ENCODE measurements at places on chromosomes 7 and 10.

DNA sequence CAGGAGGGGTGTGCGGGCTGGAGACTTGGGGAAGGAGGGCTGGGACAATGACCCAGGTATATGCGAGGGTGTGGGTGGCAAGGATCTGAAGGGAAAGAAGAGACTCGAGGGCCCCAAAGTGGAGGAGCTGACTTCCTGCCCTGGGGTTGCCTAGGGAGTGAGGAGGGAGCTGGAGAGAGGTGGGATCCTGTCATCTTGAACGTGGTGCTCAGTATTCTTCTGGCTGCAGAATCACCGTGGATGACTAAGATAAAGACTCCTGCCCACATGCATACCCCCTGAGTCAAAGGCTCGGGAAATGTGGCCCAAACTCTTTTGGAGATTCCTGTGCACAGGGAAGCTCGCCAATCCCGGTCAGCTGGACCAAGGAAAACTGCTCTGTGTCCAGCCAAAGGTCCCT, 31.2 kb downstream of the COL17A1 start:
- DNase-seq, result no peak

GRCh38 chr7:65477326-65477725, 103.7 kb downstream of the ZNF92 start:
- no peak for DNase-seq

GRCh38 chr7:121107923-121108498, 119.5 kb downstream of the CPED1 start:
- no peak for DNase-seq

DNA sequence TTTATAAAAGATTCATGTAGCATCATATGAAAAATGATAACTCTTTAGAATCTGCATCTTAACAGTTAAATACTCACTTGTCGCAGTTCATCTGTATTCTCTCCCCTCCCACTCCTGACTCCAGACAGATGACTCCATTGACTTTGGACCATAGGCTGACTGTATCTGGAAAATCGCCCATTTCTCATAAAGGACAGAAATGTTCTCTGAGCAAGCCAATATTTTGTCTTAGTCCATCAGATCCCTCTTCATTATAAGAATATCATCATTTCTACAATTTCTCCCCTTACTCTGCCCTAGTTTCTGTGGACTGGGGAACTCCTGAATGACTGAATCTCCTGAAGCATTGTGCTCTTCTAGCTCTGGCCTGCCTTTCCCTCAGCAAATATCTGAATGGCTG, 125.4 kb downstream of the SEMA3D start:
- no peak for DNase-seq

DNA sequence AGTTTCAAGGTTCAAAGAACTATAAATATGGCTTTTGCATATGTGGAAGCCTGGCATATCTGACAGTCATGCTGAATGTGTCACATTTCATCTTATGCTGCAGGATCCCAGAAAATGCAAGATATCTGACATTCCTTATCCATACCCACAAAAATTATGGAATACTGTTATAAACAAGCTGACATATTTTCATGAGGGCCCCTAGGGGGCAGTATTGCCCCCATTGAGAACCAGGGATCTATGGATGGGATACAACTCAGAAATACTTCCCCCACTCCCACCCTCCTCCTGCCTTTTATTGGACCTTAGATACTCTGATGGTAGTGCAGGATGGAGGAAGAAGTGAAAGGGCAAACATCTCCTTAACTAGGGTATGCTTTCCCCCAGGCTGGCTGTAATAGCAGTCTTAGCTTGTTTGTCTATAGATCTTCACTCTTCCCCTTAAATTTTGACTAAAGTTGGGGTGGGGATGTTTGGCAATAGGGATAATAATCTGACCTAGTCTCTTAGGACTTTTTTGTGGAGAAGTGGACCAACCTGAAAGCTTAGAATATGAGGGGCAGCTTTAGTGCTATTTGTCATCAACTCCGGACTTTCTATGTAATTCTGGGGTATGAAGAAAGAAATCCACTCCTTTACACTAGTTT, 3.5 kb upstream of the GNGT1 start:
- DNase-seq, result no peak

GRCh38 chr10:78771260-78771659, 297.5 kb upstream of the ZMIZ1 start:
- no peak for DNase-seq

- no peak for DNase-seq
These were observed 27.0 kb upstream of the FZD8 start for GRCh38 chr10:35668865-35669650.

DNA sequence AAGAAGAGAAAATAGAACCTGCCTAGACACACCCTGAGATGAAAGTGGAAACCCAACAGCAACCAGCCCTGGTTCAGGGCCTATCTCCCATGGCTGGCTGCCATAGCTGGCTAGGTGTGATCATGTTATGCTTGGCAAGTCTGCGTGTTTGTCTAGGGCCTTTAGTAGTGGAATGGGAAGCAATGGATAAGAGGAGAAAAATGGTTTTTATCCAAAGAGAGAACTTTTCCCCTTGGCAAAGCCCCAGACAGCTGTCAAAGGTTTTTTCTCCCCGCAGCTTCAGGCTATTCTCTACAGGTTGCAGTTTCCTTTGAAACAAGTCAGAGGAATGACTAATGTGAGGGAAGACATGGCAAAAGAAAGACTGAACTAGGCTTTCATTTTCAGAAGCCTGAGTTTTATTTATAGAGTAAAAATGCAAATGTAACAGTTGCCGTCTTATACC, 161.5 kb downstream of the SEMA3D start:
- no peak for DNase-seq

GRCh38 chr10:13441476-13441875, 87.3 kb downstream of the BEND7 start:
- DNase-seq, result no peak

DNA sequence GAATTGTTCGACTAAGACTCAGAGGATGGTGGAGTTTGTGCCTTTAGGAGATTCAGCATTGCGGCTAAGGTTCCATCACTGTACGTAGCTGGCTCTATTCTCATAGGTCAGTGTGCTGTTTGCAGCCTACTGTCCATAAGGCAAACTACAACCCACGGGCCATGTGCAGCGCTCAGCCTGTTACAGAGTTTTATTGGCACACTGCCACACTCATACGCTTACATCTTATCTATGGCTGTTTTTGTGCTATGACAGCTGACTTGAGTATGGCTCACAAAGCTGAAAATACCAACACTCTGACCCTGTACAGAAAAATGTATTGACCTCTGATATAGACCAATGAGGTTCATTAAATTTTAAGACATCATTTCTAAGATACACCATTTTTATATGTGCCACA, 114.5 kb downstream of the ARID5B start:
- no peak for DNase-seq

- no peak for DNase-seq
These were observed 104.4 kb upstream of the C1GALT1 start for GRCh38 chr7:7077945-7078344.

GRCh38 chr7:158924956-158925355, 68.6 kb downstream of the DYNC2I1 start:
- no peak for DNase-seq

DNA sequence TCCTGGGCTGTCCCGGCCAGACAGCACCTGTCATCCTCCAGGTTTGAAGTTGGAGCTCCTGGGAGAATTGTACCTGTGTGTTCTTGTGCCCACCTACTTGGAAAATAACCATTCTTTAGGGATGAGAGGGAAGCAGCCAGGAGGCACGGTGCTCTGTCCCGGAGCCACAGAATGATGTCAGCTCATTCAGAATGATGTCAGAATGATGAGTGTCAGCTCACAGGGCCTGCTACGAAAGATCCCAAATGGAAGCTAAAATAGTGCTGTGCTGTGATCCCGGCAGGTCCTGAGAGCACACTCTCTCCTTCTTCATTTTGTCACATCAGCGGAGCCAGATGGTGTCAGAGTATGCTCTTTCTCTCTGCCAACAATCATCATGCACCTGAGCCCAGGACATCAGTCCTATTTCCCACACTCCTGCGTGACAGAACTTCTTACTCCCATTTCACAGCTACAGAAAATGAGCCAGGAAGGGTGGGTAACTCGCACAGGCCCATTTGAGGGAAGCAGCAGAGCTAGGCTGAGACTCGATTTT, 8.3 kb downstream of the ABCA13 start:
- DNase-seq, result no peak

- DNase-seq, result no peak
These were observed 95.9 kb downstream of the CUBN start for GRCh38 chr10:17033529-17034260.

DNA sequence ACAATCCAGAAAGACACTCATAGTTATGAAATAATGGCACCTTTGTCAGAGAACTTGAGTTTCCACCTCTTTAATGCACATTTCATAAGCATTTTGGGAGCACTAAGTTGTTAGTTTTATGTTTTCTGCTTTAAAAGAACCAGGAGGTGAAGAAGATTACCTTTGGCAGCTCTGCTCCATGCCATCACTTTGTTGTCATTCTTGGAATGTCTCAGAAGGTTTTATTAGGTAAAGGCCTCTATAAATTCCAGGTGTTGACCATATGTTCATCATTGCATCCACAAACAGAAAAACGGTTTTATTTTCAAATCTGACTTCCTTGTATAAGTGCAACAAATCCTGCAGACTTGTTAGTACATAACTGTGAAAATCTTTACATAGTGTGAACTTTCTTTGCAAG, 424.8 kb downstream of the MDFIC start:
- DNase-seq, result no peak

DNA sequence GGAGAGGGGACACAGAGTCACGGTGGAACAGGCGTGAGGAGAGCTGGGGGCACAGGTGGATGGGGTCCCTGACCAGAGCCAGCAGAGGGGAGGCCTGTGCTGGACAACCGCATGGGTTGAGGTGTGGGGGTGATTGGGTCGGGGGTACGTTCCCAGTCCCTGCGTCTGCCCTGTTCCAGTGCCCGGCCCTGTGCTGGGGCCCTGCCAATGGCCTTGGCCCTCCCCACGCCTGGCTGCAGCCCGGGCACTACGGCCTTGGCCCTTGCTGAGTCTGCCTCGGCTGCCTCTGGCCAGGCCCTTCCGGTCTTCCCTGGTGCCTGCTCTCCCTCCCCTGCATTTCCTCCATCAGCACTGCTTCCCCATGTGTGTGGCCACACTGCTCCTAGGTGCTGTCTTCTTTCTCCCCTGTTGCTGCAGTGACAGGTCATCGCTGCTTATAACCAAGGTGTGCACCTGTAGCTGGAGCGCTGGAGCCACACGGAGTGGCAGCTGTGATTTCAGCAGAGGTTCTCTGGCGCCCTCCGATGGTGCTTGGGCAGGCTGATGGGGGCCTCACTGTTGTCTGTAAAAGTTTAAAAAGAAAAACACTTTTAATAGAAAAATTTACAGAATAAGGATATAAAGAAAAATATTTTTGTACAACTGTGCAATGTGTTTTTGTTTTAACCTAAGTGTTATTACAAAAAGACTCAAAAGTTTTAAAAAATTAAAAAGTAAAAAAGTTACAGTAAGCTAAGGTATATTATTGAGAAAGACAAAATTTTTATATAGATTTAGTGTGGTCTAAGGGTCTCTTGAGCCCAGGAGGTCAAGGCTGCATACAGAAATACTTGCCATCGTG, 45.2 kb upstream of the BHLHA15 start:
- no peak for DNase-seq

Data from activated T-helper 1 cell treated with Interleukin-2 at 50 U/mL for 16 hours (primary cell).